Breast epithelium (tissue), 4 donors: ENCODE measurements at places on chromosomes 5 and 9. TPM values are rescaled to one million over a fixed set of nuclear protein-coding genes. Genes with fewer than 3 reads are reported as not detected.

- H3K27me3 ChIP-seq = no peaks in the 10 kb centered on the region
- H3K4me1 ChIP-seq = no peaks in the 10 kb centered on the region
- no peaks in the 10 kb centered on the region for H3K36me3 ChIP-seq
- H3K27ac ChIP-seq = no peak overlapping the region
- DNase-seq = no peak
- no peak overlapping the region for H3K4me3 ChIP-seq
These were observed 51.3 kb upstream of the GRIA1 start for GRCh38 chr5:153439130-153439529.

- no peak overlapping the region for H3K27ac ChIP-seq
- DNase-seq = no peak
- H3K36me3 ChIP-seq = no peaks in the 10 kb centered on the region
- no peaks in the 10 kb centered on the region for H3K4me1 ChIP-seq
- H3K27me3 ChIP-seq = no peaks in the 10 kb centered on the region
These were observed 40.1 kb downstream of the PPARGC1B start for GRCh38 chr5:149770236-149770635.

GRCh38 chr5:36507332-36507952 is 99.0 kb upstream of the SLC1A3 start:
- H3K36me3 ChIP-seq = no peaks in the 10 kb centered on the region
- peak; percentile 56 for DNase-seq
- H3K4me1 ChIP-seq = no peaks in the 10 kb centered on the region
- H3K4me3 ChIP-seq = no peak overlapping the region

Gene TTC39B
- 14.4 TPM for total RNA-seq

DNA sequence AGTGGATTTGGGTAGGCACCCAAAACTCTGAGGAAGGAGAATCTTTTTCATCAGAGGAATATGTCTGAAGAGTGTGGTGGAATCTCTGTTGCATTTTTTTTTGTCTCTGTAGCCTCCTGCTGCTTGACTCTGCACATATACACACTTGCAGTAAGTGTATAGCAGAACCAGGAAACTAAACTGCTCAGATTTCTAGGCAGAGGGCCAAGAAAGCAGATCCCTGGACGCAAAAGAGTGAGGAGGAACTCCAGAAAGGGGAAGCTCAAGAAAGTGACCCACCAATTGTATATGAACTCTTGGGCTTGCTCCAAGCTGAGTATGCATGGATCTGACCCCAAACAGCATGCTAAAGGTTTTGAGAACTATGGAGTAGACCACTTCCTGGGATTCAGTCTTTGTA is 181.8 kb downstream of the GADD45G start:
- no peaks in the 10 kb centered on the region for H3K4me1 ChIP-seq
- H3K27me3 ChIP-seq = no peaks in the 10 kb centered on the region
- no peak overlapping the region for H3K4me3 ChIP-seq
- no peaks in the 10 kb centered on the region for H3K36me3 ChIP-seq
